T-helper 2 cell (primary cell): ENCODE measurements at places on chromosomes 12 and 14.

DNA sequence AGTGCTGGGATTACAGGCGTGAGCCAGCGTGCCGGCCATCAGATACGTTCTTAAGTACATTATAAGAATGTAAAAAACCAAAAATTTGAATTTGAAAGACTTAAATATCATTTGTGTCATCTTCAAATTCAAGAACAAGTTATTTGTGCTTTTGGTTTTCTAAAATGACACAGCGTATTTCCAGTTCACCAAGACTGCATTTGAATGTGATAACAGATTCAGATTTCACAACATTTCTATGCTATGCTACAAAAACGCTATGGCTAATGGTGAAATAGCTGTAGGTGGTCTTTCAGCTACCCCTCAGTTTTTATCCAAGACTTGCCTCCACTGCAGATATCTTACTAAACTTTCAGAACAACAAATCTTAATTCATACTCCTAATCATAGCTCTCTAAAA is 46.7 kb downstream of the APPL2 start:
- DNase-seq, result no peak

DNA sequence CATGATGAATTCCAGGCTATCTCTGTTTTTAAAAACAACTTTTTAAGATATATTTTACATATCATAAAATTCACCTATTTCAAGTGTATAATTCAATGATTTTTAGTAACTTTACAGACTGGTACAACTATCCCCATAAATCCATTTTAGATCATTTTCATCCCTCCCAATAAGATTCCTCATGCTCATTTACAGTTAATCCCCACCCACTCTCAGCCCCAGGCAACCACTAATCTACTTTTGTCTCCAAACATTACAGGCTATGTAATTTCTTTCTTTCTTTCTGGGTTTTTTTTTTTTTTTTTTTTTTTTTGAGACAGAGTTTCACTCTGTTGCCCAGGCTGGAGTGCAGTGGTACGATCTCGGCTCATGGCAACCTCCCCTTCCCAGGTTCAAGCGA is 81.3 kb downstream of the DNAI7 start:
- DNase-seq, result no peak

GRCh38 chr12:47218191-47218654 is 138.5 kb upstream of the AMIGO2 start:
- no peak for DNase-seq

DNA sequence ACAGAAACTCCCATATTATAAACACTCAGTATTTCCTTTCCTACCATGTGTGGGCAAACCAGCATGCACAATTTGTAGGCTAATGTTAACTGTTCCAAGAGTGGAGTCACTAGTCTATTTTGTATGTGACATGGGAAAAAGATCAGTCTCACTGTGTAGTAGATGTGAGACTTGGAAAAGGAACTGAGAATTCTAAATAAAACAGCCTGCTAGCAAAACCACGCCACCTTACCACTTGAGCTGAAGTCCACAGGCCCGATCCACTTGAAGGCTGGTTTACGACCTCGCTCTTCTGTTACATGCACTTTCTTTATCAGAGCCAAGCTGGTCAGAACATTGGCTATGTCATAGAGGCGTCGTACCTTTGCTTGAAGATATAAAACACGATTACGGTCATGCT is 22.5 kb downstream of the E2F7 start:
- no peak for DNase-seq

GRCh38 chr14:61178226-61179060 is 102.7 kb downstream of the TMEM30B start:
- DNase-seq, result peak; percentile 36

DNA sequence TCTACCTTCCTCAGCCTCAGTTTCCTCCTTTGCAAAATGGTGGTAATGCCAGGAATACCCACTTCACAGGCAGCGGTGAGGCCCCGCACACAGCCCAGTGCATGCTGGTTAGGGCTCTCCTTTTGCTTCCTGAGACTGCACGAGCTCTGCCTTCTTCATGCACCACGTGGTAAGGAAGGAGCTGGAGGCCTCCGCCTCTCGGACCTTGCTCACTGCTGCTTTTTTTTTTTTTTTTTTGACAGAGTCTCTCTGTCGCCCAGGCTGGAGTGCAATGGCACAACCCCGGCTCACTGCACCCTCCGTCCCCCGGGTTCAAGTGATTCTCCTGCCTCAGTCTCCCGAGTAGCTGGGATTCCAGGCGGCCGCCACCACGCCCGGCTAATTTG is 18.1 kb downstream of the TAMALIN start:
- no peak for DNase-seq

- DNase-seq, result no peak
Observed at GRCh38 chr14:80549141-80549540, 337.8 kb upstream of the DIO2 start.

- DNase-seq, result no peak
Observed at GRCh38 chr12:80710727-80711449, 3.5 kb downstream of the MYF6 start.

DNA sequence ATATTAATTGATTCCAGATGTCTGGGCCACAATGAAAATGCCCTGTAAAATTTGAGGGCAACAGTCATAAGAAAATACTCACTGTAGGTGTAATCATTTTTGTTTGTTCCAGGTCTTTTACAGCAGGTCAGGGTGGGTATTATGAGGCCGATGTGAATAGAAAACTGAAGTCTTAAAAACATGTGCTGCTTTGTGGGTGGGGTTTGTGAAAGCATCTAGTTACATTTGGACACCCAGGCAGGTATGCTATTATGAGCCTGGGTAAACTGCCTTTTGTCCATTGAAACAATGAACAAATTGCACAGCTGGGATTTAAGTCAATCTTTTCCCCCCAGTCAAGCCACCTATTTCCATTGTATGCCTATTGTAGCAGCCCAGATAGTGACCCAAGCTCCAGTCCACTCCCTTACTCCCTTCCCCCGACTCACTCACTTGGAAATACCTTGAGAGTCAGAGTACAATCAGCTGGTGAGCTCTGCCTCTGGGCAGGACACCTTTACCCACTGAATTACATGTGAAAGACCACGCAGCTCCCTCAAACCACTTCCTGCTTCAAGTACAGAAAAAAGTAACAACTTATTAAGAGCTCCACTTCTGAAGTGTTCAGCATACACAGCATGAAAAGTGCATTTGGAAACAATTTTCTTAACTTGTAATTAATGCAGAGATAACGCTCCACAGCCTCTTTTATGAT is 1.8 kb downstream of the IGF1 start:
- DNase-seq, result peak; percentile 0

DNA sequence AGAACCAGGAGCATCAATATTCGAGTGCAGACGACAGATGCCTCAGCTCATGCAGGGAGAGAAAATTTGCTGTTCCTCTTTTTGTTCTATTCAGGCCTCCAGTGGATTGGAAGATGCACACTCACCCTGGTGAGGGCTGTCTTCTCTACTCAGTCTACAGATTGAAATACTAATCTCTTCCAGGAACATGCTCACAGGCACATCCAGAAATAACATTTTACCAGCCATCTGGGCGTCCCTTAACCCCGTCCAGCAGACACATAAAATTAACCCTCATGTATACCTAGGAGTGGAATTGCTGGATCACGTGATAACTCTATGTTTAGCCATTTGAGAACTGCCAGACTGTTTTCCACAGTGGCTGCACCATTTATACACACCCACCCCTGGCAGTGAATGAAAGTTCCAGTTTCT is 4.5 kb upstream of the OAS2 start:
- DNase-seq, result no peak

DNA sequence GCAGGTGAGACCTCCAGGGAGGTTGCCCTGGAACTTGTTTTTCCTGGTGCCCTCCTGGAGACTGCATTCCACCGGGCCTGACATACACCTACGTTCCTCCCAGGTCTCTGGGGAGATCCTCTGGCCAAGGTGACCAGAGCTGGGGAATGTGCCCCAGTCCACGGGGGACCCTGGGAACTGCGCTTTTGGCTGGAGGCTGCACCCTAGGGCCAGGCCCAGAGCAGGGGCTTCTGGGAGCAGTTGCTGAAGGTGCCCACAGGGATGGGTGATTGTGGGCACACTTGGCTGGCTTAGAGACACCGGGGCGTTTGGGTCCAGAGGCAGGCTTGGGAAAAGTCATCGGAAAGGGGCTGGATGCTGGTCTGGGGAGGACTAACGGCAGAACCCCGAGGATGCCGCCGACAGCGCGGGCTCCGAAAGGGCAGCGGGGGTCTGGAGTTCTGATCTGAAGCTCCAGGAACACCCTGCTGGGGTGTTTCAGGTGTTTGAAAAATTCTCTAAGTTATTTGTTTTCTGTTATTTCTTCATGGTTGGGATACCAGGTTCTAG is 36.5 kb upstream of the TDRD9 start:
- DNase-seq, result no peak

DNA sequence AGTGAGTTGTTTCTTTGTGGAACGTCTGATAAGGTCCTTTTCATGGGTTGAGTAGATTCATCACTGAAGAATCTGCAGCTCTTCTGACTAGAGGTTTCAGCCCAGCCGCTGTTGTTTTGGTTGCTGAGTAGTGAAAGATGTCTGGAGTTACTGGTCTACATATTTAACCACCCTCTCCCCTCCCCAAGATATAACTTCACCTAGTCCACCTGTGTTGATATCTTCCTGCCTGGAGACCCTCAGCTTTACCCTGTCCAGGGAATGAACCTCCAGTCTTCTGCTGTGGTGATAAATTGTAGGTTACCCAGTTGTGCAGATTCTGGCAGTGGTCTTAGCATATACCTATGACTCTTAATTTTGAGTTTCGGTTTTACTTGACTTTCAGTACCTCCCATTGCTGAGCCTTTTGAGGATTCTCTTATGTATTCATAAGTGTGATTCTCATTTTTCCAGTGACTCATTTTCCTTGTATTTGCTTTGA is 62.9 kb downstream of the CCDC91 start:
- DNase-seq, result peak; percentile 12

DNA sequence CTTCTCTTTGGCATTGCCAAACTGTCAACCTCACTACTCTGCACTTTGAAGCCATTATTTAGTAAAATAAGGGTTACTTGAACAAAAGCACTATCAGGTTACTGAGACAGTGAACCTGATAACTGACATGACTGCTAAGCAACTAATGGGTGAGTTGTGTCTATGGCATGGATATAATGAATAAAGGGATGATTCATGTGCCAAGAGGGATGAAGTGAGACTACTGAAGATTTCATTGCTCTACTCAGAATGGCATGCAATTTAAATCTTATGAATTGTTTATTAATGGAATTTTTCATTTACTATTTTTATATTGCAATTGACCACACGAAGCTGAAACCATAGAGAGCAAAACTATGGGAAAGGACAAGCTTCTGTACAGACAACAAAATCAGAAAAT is 74.4 kb downstream of the CEP128 start:
- DNase-seq, result no peak

- no peak for DNase-seq
Observed at GRCh38 chr14:96634481-96634880, 132.3 kb downstream of the PAPOLA start.

GRCh38 chr14:75494896-75495295 is 27.4 kb upstream of the BATF start:
- DNase-seq, result no peak

- no peak for DNase-seq
Observed at GRCh38 chr12:109759595-109759994, 46.0 kb downstream of the FAM222A start.

DNA sequence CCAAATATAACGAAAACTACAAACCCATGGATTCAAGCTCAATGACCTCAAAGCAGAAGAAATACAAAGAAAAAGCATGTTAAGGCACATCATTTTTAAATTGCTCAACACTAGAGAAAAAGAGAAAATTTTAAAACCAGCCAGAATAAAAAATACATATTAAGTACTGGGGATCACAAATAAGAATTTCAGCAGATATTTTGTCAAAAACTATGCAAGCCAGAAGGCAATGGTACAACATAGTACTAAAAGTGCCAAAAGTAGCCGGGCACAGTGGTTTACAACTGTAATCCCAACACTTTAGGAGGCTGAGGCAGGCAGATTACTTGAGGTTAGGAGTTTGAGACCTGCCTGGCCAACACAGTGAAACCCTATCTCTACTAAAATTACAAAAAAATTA is 10.2 kb downstream of the SGPP1 start:
- no peak for DNase-seq

DNA sequence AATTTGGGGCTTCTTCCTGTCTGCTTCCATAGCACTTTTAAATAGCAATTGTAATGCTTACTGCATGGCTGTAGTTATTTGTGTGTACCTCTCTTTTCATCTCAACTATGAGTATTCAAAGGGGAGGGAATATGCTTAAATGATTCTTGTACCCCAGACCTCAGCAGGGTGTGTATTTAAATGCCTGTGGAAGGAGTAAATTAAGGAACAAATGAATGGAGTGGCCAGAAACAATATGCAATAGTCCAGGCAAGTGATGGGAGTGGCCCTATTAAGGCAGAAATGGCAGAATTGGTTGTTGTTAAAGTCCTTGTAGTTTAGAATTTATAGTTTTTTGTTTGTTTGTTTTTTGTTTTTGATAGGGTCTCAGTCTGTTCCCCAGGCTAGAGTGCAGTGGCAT is 1.5 kb downstream of the RAD51B start:
- no peak for DNase-seq

DNA sequence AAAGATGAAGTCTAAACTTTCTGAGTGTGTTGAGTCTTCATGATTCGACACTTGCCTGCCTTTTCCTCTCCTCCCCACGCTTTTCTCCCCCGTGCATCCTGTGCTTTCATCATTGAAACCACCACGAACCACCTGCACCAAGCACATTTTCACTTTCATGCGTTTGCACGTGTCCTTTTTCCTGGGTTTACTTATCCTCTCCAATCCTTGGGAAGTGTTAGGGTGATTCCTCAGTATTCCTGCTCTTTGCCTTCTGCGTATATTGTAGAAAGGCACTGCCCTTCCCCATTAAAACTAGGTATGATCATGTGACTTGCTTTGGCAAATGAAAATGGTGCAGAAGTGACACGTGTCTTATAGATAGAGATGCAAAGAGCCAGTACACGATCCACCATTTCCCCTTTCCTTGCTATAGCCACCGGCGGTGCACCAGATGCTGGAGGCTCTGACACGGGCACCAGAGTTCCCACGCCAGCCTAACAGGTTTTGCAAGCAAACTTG is 106.6 kb downstream of the BRMS1L start:
- no peak for DNase-seq

GRCh38 chr12:62805517-62805916 is 129.4 kb downstream of the PPM1H start:
- no peak for DNase-seq

GRCh38 chr12:116631619-116632018 is 72.4 kb downstream of the MAP1LC3B2 start:
- DNase-seq, result no peak
